Activated CD8-positive, alpha-beta memory T cell treated with anti-CD3 and anti-CD28 coated beads for 4 hours (primary cell): ENCODE measurements at places on chromosomes 7 and 10.

GRCh38 chr7:42017349-42017986, 219.5 kb downstream of the GLI3 start:
- DNase-seq, result no peak

DNA sequence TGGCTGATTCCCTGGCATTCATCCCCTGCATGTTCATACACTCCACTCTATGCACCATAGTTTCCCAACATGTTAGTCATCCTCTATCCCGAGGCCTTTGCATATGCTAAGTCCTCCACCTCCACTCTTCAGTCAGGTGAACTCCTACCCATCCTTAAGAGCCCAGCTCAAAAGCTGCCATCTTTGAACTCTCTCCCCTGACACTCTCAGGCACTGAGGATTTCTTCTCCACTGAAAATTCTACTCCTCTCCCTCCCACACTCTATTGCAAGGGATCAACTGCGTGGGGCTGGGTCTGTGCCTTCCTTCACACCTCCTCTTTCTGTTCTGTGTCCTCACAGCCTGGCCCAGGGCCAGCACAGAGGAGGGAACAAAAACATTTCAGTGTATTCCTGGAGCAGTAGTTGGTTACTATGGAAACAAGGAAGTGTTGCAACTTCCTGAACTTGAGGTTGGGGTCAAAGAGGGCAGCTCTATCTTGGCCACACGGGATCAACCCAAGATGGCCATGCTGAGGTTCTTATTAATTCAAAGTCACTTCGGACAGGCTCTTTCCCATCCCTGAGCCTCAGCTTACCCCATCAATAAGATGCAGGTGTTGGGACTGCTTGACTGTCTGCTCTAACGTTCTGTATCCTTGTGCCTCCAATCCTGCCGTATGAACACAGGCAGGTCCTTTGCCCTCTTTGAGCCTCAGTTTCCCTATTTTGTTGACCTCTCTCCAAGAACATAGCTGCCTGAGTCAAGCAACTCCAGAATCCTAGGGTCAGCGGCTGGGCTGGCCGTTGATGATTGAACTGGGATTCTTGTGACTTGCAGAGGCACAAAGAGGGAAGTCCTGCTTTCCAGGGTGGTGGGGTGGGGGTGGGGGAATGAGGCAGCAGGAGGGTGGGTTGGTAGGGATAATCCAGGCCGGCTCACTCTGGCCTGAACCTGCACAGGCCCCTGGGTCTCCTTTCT, 15.5 kb downstream of the ZMIZ1 start:
- no peak for DNase-seq

GRCh38 chr10:99958302-99958701, 51.4 kb downstream of the DNMBP start:
- no peak for DNase-seq

DNA sequence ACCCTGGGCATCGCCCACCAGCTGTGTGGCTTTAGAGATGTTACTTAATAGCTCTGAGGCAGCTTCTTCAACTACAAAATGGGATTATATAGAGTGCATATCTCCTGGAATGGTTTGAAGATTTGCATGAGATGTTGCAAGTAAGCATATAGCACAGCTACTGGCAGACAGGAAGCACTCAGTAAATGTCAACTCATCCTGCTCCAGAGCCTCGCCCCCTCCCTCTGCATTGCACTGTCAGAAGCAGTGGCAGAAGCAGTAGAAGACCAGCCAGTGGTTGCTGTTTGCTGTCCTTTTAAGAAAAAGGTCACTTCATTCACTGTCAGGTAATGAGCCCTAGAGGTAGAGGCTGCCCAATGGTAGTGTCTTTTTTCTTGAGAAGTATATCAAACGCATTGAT, 180.0 kb upstream of the GHITM start:
- DNase-seq, result no peak

GRCh38 chr7:11552676-11553296, 279.2 kb downstream of the THSD7A start:
- no peak for DNase-seq

DNA sequence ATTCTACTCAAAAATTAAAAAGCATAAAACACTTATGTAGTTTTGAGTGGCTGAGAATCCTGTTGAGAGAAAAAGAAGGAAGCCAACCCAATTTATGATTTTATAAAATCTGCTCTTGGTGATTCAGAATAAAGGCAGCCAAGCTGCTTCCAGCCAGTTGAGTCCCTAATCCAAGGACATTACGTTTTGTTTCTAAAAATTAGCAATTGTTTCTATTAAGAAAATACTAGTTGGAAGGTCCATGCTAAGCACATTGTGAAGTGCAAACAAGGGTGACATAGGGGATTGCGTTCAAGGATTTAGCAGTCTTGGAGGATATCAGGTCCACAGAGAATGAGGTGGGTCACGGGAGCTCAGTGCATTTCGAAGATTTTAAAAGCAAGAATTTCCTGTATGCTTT, 987.7 kb downstream of the TYW1 start:
- no peak for DNase-seq

- DNase-seq, result no peak
Measured at GRCh38 chr7:24917510-24918239, 62.3 kb downstream of the OSBPL3 start.

DNA sequence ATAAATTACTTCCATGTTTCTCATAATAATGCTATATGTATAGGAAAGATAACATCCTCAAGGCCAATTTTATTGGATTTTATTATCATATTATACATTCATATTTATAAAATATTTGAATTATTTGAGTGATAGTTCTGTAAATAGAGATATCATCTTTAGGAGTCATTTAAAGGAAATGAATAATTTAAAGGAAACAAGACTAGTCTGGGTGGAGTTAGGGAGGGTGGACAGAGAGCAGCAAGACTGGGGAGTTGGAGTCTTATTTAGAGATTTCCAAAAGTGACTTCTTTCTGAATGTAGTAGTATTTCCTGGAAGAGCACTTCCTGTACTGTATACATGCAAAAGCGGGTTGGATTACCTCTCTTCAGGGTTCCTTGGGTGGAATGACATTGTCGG, 342.3 kb downstream of the SUGCT start:
- no peak for DNase-seq

GRCh38 chr7:142383841-142384492, 126.1 kb upstream of the PRSS58 start:
- no peak for DNase-seq

DNA sequence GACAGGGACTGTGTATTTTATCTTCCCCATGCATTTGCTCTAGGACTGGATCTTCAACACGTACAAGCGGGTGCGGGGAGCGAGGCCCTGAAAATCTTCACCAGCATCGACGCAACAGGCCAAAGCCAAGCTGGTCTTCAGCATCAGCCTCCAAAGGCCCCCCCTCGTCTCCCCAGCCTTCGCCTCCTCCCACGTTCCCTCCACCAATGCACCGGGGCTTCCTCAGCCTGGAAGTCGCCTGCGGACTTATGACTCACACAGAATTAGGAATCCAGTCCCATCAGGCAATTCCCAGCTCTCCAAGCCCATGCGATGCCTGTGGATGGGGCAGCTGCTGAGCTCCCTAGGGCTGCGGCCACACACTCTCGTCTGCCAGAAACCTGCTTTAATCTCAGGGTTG, 36.3 kb upstream of the RNF32 start:
- DNase-seq, result no peak

GRCh38 chr7:70951271-70951962, 180.5 kb upstream of the GALNT17 start:
- DNase-seq, result no peak

GRCh38 chr10:83666762-83667161, 472.5 kb upstream of the GHITM start:
- no peak for DNase-seq

GRCh38 chr10:132693676-132694075, 92.3 kb downstream of the NKX6-2 start:
- DNase-seq, result no peak

GRCh38 chr7:107501593-107501992, 31.7 kb downstream of the GPR22 start:
- DNase-seq, result no peak

GRCh38 chr10:89304446-89304845, 2.6 kb downstream of the IFIT2 start:
- DNase-seq, result no peak

- no peak for DNase-seq
Measured at GRCh38 chr10:118841881-118842605, 87.3 kb upstream of the CACUL1 start.

GRCh38 chr10:34244756-34245484, 570.2 kb downstream of the PARD3 start:
- DNase-seq, result no peak

DNA sequence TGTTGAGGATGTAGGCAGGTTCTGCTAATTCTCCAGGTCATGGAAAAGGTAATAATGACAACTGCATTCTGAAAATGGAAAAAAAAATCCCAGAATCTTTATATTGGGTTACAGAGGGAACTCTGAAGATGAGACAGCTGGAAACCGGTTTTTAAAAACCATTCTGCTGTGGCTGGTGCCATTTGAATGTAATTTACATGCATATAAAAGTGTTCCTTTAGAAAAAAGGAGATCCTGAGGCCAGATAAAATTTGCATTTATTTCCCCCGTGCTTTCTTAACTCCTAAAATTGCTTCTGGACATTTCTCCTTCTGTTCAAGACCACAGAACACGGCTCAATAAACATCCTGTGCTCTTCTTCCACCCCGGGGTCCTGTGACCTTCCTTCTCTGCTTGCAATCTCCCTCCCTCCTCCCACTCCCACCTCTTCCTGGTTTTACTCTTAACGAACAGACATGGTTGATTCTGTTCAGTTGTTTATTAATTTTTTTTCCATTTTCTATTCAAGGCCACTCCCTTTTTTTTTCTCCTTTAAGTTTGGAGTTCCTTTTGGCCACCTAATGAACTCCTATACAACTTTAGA, 41.6 kb downstream of the SH2D4B start:
- no peak for DNase-seq

- DNase-seq, result no peak
Measured at GRCh38 chr7:148242294-148242821, 348.2 kb upstream of the C7orf33 start.

DNA sequence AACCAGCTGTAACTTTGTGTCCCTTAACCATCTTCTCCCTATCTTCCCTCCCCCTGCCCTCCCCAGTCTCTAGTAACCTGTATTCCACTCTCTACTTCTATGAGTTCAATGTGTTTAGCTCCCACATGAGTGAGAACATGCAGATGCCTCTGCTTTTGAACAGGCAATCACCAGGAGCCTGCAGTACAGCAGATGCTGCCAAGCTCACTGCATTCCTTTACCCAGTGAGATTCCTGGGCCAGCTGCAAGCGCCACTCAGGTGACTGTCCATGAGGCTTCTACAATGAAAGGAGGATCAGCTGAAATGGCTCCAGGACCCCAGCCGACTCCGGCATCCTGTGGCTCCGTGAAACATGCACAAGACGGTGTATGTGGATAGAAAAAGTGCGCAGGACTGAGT, 15.7 kb downstream of the GRID1 start:
- no peak for DNase-seq

GRCh38 chr10:31706464-31707092, 222.1 kb downstream of the ARHGAP12 start:
- no peak for DNase-seq

GRCh38 chr10:78283069-78283682, 249.5 kb downstream of the RPS24 start:
- no peak for DNase-seq

DNA sequence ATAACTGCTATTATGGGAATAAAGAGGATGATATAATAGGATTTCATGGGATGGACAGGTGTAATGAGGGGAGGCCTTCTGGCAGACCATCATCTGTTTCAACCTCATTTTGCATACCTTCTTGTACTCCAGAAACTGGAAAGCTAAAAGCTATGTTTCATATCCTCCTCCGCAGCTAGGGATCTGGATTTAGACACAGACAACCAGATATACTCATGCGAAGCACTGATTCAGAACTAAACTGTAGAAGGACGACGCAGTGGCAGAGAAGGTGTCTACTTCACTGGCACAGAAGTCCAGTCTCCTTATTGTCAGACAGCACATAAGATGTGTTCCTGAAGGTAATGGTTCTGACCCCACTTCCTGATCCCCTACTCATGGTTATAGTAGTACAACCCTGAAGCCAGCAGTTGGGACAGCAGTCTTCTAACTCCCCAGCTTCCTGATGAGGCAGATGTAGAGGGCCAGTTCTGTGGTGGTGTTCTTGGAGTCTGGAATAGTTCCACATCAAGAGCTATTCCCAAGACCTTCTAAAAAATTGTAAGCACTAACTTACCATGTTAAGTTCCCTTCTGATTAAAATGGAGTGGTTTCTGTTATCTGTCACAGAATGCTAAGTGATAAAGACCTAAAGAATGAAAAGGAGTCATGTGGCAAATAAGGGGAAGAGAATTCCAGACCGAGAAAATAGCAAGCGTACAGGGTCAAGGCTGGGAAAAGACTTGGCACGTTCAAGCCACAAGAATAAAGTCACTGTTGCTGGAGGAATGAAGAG, 550.3 kb downstream of the GRM8 start:
- no peak for DNase-seq

- no peak for DNase-seq
Measured at GRCh38 chr10:13972609-13973008, 358.1 kb downstream of the FRMD4A start.

- no peak for DNase-seq
Measured at GRCh38 chr10:131677671-131678070, 223.1 kb upstream of the PPP2R2D start.

DNA sequence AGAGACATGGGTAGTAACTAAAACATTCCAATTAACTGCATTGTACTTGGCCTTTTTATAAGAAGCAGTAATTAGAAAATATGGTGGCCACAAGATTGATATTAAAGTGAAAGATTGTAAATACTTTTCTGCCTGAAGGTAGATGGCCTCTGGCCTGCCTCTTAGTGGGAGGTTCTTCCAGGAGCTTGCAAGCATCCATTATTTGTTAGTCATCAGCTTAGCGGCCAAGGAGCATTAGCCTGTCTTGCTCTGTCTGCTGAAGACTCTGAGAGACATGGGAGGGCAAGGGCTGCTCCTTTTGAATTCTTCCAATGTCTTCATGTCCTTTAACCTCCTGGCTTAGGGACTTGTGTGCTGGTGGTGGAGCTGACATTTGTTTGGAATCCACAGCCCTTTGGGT, 80.4 kb downstream of the TCF7L2 start:
- no peak for DNase-seq

GRCh38 chr10:96301616-96302015, 2.6 kb upstream of the DNTT start:
- DNase-seq, result no peak

- DNase-seq, result no peak
Measured at GRCh38 chr10:118827466-118828155, 72.8 kb upstream of the CACUL1 start.

GRCh38 chr10:86732771-86733170, 23.6 kb upstream of the BMPR1A start:
- DNase-seq, result no peak

DNA sequence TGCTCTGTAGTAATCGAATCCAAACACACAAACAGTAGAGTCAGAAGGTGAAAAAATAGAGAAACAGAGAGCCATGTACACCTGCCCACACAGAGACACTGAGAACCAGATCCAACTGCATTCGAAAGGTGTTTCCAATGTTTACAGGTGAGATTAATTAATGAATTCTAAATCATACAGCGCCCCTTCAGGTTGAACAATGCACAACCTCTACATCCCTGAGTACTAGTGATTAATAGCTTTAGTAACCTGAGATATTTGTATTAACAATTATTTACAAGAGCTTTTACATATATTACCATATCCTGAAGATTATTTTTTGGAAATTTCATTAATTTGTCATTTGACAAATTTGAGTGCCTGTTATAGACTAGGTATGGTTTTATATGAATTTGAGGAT, 7.6 kb upstream of the MRC1 start:
- no peak for DNase-seq
